ENCODE measurements at places on chromosomes 7 and 10. TPM values are rescaled to one million over a fixed set of nuclear protein-coding genes. Genes with fewer than 3 reads are reported as not detected.

The MKI67 gene
- total RNA-seq, result not detected

The LRCH4 gene
- total RNA-seq, result 71.1 TPM

DNA sequence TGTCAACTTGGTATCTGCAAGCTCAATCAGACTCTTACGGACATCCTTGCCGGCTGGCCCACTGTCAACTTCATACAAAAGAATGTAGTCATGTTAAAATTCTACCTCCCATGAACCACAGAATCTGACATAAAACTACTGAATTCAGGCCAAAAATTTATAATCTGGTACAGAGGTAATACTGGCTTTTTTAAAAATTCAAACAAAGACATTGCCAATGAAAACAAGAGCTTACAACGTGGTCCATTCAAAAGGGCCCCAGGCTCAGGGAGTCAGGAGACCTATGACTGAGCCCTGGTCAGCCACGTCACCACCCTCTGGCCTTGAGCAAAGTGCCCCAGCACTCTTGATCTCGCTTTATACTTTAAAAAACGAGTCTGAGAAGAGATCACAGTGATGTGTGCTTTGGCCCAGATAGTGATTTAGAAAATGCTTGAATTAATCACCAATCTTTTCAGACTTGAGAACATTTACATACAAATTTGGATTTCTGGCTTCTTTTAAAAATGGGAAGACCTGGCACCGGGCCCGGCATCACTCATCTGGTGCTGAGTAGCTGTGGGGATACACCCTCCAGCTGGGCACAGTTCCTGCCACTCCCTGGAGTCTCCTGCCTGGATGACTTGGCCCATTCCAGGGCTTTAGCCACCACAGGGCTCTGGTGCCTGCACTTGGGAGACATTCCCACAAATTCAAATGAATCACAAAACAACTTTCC is 94.1 kb downstream of the PIP4K2A start:
- peaks cover 31% of the 10 kb centered on the region for H3K4me1 ChIP-seq
- H3K4me3 ChIP-seq, result no peak overlapping the region
- H3K27me3 ChIP-seq, result no peaks in the 10 kb centered on the region
- no peaks in the 10 kb centered on the region for H3K36me3 ChIP-seq

- no peak for DNase-seq
- no peaks in the 10 kb centered on the region for H3K27me3 ChIP-seq
- H3K4me1 ChIP-seq, result no peaks in the 10 kb centered on the region
- H3K36me3 ChIP-seq, result no peaks in the 10 kb centered on the region
Observed at GRCh38 chr7:91398341-91398740, 134.1 kb downstream of the FZD1 start.

DNA sequence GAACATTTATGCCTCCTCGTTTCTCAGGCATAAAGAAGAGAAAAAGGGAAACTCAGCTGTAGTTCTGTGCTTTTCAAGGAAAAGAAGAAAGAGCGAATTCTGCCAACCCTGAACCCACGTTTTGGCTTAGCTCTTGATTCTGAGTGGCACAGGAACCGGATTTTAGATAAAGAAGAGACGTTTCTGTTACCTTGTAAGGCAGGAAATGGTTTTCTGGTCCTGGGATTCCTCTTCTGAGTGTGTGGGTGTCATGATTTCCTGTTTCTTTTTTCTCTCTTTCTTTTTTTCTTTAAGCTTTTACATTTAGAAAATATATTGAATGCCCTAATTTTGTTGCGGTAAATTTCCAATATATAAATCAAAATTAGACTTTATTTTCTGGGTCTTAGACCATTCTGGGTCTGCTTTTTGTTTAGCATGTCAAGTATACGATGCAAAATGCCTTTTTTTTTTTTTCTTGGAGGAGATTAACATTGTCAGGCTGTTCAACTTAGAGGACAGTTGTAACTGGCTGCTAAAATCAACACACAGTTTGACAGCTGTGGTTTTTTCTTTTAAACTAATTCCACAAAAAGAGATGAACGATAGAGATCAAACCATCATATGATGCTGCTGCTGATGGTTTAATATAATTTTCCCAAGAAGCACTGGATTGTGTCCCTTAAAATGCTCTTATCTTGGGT is 190.8 kb downstream of the GATA3 start:
- no peak overlapping the region for H3K4me3 ChIP-seq
- H3K27me3 ChIP-seq, result no peaks in the 10 kb centered on the region
- no peak for DNase-seq
- H3K27ac ChIP-seq, result no peak overlapping the region
- no peaks in the 10 kb centered on the region for H3K36me3 ChIP-seq

DNA sequence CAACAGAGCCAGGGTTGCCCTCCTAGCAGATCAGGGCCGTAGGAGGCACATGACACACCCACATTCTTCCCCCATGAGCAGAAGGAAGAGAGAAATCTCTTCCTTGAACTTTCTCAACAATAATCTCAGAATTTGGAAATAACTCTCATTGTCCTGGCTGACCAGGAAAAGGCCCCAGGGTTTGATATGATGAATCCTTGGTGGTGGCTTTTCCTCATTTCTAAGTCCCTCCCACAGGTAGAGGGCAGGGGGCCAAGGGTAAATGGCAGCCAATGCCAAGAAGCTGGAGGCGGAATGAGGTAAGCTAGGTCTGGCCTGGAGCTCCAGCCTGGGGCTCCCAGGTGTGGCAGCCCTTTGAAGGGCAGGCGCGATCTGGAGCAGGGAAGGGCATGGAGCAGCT is 67.8 kb downstream of the GRB10 start:
- H3K4me1 ChIP-seq, result peaks cover 44% of the 10 kb centered on the region
- no peak overlapping the region for H3K4me3 ChIP-seq
- H3K27me3 ChIP-seq, result no peaks in the 10 kb centered on the region
- H3K27ac ChIP-seq, result no peak overlapping the region
- DNase-seq, result no peak
- no peaks in the 10 kb centered on the region for H3K36me3 ChIP-seq
